ENCODE measurements at places on chromosomes 5 and 9.

- no peak for DNase-seq
Observed at GRCh38 chr5:170442391-170442790, 53.2 kb upstream of the KCNMB1 start.

DNA sequence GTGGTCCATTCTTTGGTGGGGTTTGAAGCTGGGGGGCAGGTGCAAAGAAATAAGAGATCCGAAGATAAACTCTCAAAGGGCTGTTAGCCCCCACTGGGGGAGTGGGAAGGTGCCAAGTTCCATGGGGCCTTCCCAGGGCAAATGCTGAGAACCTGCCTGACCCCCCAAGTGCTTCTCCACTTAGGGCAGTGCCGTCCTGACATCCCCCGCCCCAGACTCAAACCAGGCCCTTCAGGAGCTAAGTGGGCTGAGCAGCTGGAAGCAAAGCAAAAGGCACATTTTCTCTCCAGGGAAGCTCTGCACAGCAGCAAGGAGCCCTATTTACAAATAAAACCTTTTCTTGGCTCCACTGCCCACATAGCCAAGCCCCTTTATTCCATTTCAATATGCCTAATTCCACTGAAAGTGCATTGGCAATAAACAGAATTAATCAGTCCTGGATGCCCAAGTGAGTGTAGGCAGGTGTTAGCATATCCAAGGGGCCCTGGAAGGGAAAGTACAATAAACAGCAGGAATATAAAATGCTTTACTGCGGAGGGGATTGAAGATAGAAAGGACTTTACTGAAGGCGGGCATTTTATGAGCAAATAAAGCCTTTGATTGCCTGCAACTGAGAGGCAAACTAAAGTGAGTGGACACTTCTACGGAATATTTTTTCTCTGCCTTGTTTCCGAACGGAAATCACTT is 44.6 kb downstream of the WHRN start:
- no peak for DNase-seq

GRCh38 chr9:136262671-136263178 is 17.1 kb upstream of the QSOX2 start:
- DNase-seq: peak; percentile 64

- no peak for DNase-seq
Observed at GRCh38 chr9:90853945-90854344, 52.3 kb downstream of the SYK start.

- DNase-seq: no peak
Observed at GRCh38 chr5:38286002-38286401, 27.6 kb downstream of the EGFLAM start.

DNA sequence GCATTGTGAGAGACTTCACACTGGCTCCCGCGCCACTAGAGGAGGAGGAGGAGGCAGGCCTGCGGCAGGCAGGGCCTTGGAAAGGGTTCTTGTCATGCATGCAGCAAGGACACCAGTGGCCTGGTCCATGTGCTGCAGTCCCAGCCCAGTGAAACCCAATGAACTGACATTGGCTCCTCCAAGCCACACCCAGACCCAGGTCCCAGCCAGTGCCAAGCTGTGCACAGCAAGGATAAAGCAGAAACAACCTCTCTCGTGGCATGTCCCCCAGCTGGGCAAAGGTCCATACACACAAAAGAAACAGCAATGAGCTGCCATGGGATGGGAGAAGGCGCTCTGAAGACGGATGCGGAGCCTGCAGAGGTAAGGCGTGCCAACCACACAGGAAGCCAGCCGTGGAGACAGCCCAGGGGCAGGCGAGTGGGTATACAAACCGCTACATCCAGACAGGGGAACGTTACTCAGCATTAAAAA is 89.2 kb downstream of the SEMA4D start:
- no peak for DNase-seq

GRCh38 chr9:21521448-21521847 is 39.3 kb upstream of the IFNE start:
- no peak for DNase-seq

GRCh38 chr5:1093361-1093760 is 18.5 kb downstream of the SLC12A7 start:
- no peak for DNase-seq

GRCh38 chr5:42656651-42657015 is 100.0 kb upstream of the CCDC152 start:
- DNase-seq: no peak

DNA sequence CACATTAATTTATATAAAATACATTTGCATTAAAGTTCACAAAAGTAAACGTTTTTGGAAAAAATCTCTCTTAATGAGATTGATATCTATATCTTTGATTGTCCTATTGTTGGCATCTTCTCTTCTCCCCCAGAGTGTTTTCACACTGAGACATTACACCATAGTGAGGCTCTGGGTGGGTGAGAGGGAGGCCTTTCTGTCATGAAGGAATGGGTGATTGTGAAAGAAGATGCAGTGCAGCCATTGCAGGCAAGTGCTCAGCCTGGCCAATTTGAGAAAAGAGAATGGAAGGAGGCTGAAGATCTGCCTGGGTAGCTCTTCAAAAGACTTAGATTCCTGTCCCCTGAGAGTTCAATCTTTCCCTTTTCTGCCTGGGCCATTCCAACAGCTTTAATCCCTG is 140.8 kb downstream of the SLC12A2 start:
- DNase-seq: no peak
